ENCODE measurements at places on chromosomes 13 and 19.

DNA sequence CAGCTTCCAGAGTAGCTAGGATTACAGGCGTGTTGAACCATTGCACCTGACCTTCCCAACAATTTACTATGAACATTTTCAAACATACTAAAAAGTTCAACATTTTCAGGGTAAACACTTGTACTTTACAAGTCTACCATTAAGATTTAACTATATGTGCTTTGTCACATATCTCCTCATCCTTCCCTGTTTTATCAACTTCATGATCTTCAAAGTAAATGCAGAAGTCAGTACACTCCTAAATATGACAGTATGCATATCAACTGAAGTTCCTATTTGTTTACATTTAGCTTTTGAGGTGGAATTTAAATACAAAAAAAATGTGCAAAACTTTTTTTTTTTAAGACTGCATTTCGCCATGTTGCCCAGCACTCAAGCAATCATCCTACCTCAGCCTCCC lies 18.5 kb downstream of the LNX2 start:
- H3K4me3 ChIP-seq: no peak overlapping the region
- H3K27ac ChIP-seq: no peak overlapping the region
- no peak for DNase-seq
- H3K36me3 ChIP-seq: no peaks in the 10 kb centered on the region
- H3K4me1 ChIP-seq: no peaks in the 10 kb centered on the region

DNA sequence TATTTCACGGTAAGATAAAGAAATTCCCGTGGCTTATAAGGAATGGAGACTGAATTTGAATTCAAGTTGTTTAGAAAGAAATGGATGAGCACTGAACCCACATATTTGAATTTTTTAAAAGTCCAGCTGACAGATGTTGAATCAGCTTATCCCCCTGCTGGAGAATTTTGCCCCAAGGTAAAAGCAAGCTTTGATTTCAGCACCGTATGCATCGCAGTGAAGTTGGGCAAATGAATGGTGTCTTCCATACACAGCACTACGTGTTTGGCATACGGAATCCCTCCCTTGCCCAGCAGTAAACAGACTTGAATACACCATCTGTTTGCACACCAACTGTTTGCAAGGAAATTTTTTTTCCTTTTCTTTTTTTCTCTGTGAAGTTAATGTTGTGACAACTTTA lies 77.5 kb upstream of the PEG3 start:
- DNase-seq: no peak
- no peaks in the 10 kb centered on the region for H3K36me3 ChIP-seq
- H3K4me3 ChIP-seq: no peak overlapping the region
- H3K27ac ChIP-seq: no peak overlapping the region
- peaks cover 2% of the 10 kb centered on the region for H3K27me3 ChIP-seq

DNA sequence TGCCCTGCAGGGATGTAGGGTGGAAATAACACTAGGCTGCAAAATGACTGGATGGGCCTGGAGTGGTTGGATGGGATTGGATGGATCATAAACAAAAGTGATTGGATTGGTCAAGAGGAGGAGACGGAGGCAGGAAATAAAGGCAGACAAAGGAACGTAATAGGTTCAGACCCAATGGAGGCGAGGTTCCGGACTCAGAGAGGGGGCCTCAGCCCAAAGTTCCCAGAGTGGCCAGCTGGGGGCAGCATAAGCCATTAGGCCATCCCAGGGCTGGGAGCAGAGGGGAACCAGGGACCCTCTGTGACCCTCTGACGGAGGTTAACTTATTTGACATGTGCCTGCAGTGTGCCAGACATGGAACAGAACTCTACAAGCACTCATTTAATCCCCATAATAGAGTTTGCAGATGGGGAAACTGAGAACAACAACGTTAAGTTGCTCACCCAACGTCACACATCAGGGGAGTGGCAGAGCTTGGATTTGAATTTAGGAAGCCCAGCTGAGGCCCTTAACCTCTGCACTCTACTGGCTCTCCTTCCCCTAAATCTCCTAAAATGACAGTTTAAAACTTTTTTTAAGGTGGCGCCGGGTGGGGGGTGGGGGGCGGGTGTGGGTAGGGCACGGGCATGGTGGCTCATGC lies 15.3 kb upstream of the MAP1S start:
- no peaks in the 10 kb centered on the region for H3K27me3 ChIP-seq
- DNase-seq: peak; percentile 79
- H3K36me3 ChIP-seq: no peaks in the 10 kb centered on the region
- peaks cover 2% of the 10 kb centered on the region for H3K4me1 ChIP-seq
- H3K4me3 ChIP-seq: no peak overlapping the region

- H3K36me3 ChIP-seq: no peaks in the 10 kb centered on the region
- H3K4me1 ChIP-seq: peaks cover 8% of the 10 kb centered on the region
- peak; percentile 62 for DNase-seq
- no peak overlapping the region for H3K4me3 ChIP-seq
- no peaks in the 10 kb centered on the region for H3K27me3 ChIP-seq
Observed at GRCh38 chr19:2540646-2541454, 64.9 kb downstream of the GADD45B start.

DNA sequence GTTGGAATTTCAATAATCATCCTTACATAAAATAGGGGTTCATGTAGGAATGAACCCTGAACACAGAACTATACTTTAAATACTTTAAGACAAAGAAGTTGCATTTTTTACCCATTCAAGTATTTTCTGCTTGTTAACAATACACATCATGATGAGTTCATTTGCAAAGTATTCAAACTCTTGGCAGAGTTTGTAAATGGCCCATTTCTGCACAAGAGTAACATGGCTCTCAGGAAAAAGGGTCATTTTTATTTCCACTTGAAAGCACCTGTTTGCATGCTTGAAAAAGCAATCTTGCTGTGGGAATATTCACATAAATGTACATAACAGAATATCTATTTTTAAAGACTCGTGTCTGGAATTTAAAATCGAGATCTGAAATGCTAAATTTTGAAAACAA lies 18.1 kb downstream of the ESD start:
- H3K27ac ChIP-seq: no peak overlapping the region
- H3K4me1 ChIP-seq: no peaks in the 10 kb centered on the region
- no peak for DNase-seq
- H3K4me3 ChIP-seq: no peak overlapping the region

DNA sequence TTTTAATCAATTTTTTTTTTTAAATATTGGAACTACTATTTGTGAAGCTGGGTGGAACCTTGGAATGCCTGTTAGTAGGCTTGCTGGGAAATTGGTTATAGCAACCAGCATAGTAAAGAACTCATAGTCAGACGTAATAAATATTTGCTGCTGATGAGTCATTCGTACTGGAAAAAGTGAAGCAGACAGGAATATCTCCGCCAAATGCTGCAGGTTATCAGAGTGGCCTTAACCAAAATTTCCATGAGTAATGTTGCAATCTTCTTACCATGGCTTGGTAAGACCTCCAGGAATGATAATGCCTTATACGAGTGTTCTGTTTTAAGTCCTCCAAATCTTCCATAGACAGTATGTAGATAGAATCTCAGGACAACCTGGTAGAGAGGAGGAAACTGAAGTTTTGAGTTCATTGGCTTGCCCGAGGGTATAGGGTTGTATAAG lies 34.2 kb downstream of the MBNL2 start:
- peaks cover 4% of the 10 kb centered on the region for H3K27me3 ChIP-seq
- H3K36me3 ChIP-seq: no peaks in the 10 kb centered on the region

DNA sequence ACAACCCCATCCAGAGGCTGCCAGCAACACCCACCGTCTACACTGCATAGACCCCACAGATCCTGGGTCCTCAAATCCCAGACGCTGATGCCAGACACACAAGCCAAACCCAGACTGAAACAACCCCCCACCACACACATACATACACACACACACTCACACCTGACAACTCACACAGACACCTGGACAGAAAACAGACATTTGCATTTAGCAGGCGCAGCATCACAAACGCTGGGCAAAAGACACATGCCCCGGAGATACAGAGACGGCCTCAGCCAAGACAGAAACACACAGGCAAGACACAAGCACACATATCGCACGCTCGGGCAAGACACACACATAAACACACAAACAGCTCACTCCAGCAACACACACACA lies 1.3 kb downstream of the BBC3 start:
- H3K4me1 ChIP-seq: peaks cover 14% of the 10 kb centered on the region
- no peak overlapping the region for H3K4me3 ChIP-seq
- no peaks in the 10 kb centered on the region for H3K36me3 ChIP-seq
- peak; percentile 20 for DNase-seq
- H3K27me3 ChIP-seq: peaks cover 14% of the 10 kb centered on the region
- H3K27ac ChIP-seq: no peak overlapping the region

- H3K36me3 ChIP-seq: no peaks in the 10 kb centered on the region
- H3K4me3 ChIP-seq: no peak overlapping the region
- H3K4me1 ChIP-seq: no peaks in the 10 kb centered on the region
- DNase-seq: no peak
- peaks cover 2% of the 10 kb centered on the region for H3K27me3 ChIP-seq
Observed at GRCh38 chr13:93001866-93002461, 224.6 kb upstream of the GPC6 start.

- H3K4me3 ChIP-seq: no peak overlapping the region
- peaks cover 9% of the 10 kb centered on the region for H3K36me3 ChIP-seq
- H3K27ac ChIP-seq: no peak overlapping the region
- no peak for DNase-seq
- peaks cover 1% of the 10 kb centered on the region for H3K27me3 ChIP-seq
- H3K4me1 ChIP-seq: no peaks in the 10 kb centered on the region
Observed at GRCh38 chr13:79966059-79966458, 374.9 kb downstream of the SPRY2 start.

GRCh38 chr19:12628040-12629022 lies 17.6 kb downstream of the ZNF791 start:
- H3K4me3 ChIP-seq: no peak overlapping the region
- H3K27me3 ChIP-seq: no peaks in the 10 kb centered on the region
- no peaks in the 10 kb centered on the region for H3K4me1 ChIP-seq
- H3K36me3 ChIP-seq: peaks cover 42% of the 10 kb centered on the region
- no peak overlapping the region for H3K27ac ChIP-seq

DNA sequence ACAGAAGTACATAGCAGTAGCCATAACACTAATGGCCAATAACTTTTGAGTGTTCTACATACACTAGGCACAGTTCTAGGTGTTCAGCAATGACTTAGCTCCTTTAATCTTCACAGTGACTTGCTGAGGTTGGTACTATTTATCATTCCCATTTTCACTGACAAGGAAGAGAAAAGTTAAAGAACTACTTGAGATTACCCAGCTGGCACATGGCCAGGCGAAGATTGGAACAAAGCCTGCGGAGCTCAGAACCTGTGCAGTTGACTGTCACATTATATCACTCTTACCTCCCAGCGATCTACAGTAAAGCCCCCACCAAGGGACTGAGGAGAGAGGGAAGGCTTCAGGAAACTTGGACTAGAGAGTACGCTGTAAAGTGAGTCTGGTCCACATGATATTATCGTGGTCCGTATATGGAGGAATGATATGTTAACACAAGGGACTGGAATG lies 42.4 kb upstream of the WDFY2 start:
- no peak overlapping the region for H3K27ac ChIP-seq
- no peaks in the 10 kb centered on the region for H3K27me3 ChIP-seq
- no peaks in the 10 kb centered on the region for H3K36me3 ChIP-seq
- no peak for DNase-seq
- peaks cover 2% of the 10 kb centered on the region for H3K4me1 ChIP-seq

GRCh38 chr19:2236314-2237050 lies at the start of the genes PLEKHJ1 and SF3A2:
PLEKHJ1 (minus strand) TSS chr19:2236329; CDS start chr19:2236248, 81 bp downstream.
SF3A2 (plus strand) TSS chr19:2236824; CDS start chr19:2243419, 6,595 bp downstream.
- peak within 1 kb of the TSS; percentile 97 for H3K4me3 ChIP-seq
- H3K27me3 ChIP-seq: peaks cover 18% of the 10 kb centered on the region
- H3K4me1 ChIP-seq: peaks cover 31% of the 10 kb centered on the region

DNA sequence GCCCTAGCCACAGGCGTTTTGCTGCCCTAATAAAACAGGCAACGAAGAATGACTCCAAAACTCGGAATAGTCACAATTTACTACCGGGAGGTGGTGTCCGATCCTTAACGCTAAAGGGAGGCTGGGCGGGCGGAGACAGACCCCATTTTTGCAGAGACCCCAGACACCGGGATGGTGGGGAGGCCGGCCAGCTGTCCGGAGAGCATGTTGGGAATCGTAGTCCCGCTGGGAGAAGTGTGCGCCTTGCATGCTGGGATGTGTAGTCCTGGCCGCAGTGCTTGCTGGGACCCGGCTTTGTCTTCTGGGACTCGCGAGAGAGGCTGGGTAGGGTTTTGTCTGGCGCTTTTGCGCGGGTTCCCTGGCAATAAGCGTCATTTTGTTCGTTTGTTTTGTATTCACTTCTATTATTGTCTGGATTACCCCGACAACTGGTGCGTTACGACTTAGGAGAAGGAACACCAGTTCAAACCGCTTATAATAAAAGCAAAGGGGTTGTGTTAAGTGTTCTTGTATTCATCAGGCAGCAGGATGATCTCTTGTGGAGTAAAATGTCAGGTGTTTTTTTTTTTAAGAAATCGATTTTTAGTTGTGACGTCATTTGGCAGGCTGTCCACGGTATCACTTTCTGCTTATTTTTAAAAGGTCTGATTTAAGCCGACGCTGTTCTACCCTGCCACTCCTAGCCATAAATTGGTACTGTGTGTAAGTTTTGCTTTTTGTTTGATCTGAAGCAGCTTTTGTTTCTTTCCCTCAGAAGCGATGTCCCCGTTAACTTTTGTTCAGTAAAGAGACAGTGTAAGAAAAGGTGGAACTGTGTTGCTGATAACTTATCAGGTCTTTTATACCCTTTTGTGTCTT lies 676 bp upstream of the HSPH1 start:
- peaks cover 11% of the 10 kb centered on the region for H3K27me3 ChIP-seq
- peak; percentile 94 for DNase-seq
- H3K27ac ChIP-seq: peak overlapping the region; percentile 99

GRCh38 chr13:30314069-30314468 lies 6.7 kb upstream of the KATNAL1 start:
- peaks cover 3% of the 10 kb centered on the region for H3K4me1 ChIP-seq
- no peaks in the 10 kb centered on the region for H3K36me3 ChIP-seq
- no peak overlapping the region for H3K4me3 ChIP-seq
- H3K27me3 ChIP-seq: peaks cover 3% of the 10 kb centered on the region
- no peak for DNase-seq
- H3K27ac ChIP-seq: no peak overlapping the region

- H3K4me1 ChIP-seq: peaks cover 14% of the 10 kb centered on the region
- DNase-seq: no peak
- H3K27me3 ChIP-seq: peaks cover 3% of the 10 kb centered on the region
- no peaks in the 10 kb centered on the region for H3K36me3 ChIP-seq
Observed at GRCh38 chr13:27250833-27251165, 559 bp upstream of the RPL21 start.

DNA sequence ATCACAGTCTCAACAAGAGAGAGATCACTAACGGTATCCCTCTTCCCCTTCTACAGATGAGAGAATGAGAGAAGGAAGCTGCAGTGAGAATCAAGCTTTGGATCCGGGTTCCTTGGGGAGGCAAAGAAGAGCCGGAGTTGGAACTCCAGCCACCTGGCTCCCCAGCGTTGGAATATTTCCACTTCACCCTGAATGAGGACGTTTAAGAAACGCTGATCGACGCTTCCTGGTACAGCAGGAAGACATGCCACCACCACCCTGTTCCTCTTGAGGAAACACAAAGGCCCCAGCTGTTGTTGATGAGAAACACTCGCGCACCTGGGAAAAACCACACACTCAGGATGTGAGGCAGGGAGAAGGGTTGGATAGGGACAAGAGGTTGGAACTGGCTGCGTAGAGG lies 11.3 kb upstream of the CACNG8 start:
- peaks cover 4% of the 10 kb centered on the region for H3K27me3 ChIP-seq
- no peak overlapping the region for H3K4me3 ChIP-seq
- no peaks in the 10 kb centered on the region for H3K36me3 ChIP-seq

GRCh38 chr13:45702088-45702487 lies at the start of gene CBY2:
CBY2 (plus strand) TSS chr13:45702320; CDS start chr13:45702391, 71 bp downstream.
- no peak within 1 kb of the TSS for H3K27ac ChIP-seq
- H3K4me3 ChIP-seq: no peak within 1 kb of the TSS
- no peaks in the 10 kb centered on the region for H3K36me3 ChIP-seq
- DNase-seq: no peak
- H3K27me3 ChIP-seq: no peaks in the 10 kb centered on the region

All from glutamatergic neuron (in vitro differentiated cells).